ENCODE measurements at places on chromosomes 4 and X.

DNA sequence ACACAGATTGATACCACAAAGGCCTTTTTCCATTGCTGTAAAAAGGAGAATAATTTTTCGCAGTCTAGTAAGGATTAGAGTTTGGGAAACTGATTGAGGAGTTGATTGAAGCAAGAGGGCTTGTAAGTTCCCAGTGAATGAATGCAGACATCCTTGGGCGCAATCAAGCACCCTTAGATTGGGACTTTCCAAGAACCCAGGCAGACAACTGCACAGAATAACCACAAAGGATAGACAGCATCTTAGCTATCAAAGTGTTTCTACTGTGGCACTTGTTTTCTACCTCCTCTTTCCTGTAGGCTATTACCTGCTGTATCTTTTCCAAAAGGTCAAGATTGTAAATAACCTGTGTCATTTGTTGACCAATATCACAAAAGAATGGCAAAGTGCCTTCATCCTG lies 2.6 kb downstream of the COX18 start:
- DNase-seq, result no peak

- no peak for DNase-seq
Measured at GRCh38 chr4:55503169-55503568, 43.5 kb downstream of the CLOCK start.

DNA sequence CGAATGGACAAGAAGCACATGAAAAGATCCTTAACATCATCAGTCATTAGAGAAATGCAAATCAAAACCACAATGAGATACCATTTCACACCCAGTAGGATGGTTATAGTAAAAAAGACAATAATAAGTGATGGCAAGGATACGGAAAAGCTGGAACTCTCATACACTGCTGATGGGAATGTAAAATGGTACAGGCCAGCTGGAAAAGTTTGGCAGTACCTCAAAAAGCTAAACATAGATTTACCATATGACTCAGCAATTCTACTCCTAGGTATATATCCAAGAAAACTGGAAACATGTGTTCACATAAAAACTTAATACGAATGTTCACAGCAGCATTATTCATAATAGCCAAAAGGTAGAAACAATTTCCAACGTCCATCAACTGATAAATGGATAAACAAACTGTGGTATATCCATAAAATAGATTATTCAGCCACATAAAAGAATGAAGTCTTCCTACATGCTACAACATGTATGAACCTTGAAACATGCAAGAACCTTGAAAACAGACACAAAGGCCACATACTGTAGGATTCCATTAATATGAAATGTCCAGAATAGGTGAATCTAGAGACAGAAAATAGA lies 11.9 kb downstream of the RPS6KA3 start:
- no peak for DNase-seq

- DNase-seq, result no peak
Measured at GRCh38 chr4:39484582-39485272, 25.9 kb downstream of the LIAS start.

GRCh38 chrX:146754268-146754667 lies 55.3 kb upstream of the CXorf51B start:
- DNase-seq, result no peak

DNA sequence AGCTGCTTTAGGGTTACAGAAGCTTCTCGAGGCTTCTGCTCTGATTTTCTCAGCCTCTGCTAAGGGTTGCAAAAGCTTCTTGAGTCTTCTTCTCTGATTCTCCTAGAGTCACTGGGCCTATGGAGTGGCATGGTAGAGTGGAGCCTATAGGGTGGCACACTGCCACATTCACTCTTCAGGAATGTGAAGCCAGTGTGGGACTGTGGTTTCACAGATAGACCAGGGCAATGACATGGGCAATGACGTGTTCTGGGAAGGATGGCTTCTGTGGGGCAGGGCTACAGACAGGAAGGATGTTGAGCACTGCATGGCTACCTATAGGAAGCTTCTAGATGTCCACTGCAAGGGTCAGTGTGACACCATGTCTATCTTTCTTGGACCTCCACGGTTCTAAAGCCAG lies 11.0 kb upstream of the MAMLD1 start:
- no peak for DNase-seq

DNA sequence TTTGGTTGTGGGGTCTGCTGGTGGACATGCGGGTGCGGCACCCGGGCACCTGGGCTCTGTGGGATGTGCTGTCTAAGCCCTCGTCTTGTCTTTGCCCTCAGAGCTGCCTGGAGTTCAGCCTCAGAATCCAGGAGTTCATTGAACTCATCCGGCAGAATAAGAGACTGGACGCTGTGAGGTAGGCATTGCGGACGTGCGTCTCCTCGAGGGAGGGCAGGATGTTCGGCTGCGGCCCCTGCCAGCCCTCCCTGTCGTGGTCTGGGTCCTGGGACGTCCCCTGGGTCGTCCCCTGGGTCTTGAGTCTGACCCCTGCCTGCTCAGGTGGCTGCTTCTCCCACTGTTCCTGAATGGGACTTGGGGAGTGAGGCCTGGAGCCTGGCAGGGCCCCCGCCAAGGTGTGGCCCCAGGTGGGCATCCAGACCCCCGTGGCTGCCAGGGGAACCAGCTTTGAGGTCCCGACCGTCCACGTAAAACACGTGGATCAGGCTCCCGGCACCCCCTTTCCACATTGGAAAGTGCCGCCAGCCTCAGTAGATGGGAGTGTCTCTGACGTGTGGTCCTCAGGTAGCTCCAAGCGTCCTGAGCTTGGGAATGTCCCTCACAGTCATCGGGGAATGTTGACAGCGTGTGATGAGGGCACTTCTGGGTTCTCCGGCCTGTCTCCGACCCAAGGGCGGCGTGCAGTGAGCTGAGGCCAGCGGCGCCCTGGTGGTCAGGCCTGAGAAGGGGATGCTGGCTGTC lies 19.3 kb upstream of the UVSSA start:
- DNase-seq, result no peak

DNA sequence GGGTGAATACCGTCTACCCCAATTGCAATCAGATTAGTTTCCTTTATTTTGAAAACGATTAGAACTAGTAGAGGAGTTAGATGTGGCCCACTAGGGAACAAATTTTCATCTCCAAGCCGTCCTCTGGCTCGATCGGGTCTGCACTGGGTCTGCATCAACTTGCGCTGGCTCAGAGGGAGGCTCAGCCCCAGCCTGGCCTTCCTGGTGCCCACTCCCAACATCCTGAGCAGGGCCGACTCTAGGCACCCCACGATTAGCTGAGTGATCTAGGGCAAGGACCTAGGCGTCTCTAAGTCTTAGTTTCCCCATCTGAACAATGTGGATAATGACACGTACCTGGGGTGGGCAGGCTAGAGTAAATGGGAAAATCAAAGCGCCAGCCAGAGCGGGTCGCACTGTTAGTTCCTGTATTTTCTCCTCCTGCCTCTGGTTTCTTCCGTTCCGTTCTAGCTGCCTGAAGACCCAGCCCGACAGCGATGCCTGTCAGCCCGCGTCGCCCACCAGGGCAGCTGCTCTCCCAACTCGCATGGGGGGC lies 7.7 kb upstream of the HAND2 start:
- no peak for DNase-seq

DNA sequence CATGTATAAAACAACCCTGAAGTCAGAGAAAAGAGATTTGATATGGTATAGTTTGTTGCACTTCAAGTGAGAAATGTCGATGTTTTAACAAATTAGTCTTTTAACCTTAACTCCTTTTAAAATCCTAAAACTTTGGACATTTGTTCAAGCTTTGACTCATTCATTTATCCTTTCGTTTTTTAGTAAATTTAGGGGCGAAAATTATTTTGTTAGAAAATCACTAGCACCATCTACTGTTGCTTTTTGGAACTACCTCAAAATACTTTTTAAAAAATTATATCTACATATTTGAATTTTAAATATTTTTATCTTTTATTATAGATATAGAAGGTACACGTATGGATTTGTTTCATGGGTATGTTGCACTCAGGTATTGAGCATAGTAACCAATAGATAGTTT lies 165.1 kb upstream of the POF1B start:
- DNase-seq, result no peak

- DNase-seq, result no peak
Measured at GRCh38 chr4:109977854-109978501, 65.3 kb downstream of the EGF start.

- DNase-seq, result no peak
Measured at GRCh38 chrX:23993012-23993633, 33.9 kb downstream of the KLHL15 start.

- DNase-seq, result no peak
Measured at GRCh38 chr4:42636645-42636949, 20.3 kb downstream of the ATP8A1 start.

DNA sequence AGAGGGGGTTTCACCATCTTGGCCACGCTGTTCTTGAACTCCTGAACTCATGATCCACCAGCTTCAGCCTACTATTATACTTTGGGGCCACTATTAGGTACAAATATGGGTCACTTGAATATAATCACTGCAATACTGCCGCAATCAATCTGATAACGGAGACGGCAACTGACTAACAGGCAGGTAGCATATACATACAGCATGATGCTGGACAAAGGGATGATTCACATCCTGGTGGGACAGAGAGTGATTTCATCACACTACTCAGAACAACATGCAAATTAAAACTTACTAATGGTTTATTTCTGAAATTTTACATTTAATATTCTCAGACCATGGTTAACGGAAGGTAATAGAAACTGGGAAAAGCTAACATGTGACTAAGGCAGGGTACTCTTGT lies 10.9 kb downstream of the LRBA start:
- DNase-seq, result no peak

DNA sequence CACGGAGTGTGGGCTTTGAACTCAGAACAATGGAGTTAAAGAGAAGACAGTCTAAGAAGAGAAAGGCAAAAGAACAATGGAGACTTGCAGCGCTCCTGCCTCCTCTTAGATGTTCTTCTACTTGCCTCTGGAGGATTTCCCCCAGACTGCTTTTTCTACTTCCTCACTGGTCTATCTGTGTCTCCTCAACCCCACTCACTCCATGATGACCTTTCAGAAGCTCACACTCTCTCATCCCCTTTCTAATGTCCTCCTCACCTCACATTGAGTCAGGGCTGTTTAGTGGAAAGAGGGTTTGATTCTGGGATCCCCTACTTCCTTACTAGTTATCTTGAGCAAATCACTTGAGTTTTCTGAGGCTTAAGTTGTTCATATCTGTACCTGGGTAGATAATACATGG lies 12.2 kb upstream of the HERC6 start:
- no peak for DNase-seq

DNA sequence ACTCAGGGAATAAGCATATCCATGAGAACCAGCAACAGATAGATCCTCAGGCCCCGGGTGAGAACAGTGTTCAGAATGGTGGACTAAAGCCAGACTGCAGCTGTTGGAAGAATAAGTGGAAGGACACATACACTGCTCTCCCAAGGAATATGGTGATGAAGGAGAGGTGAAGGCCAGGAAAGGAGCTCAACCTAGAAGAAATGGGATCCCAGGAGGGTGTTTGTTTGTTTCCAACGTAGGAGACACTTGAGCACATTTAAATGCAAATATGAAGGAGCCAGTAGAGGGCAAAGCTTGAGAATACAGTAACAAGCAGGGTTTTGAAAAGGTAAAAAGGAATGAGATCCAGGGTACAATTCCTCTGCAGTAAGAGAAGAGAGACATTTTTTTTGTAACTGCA lies 42.4 kb upstream of the ATOH1 start:
- no peak for DNase-seq

GRCh38 chrX:13022926-13023325 lies 21.5 kb downstream of the FAM9C start:
- DNase-seq, result no peak

DNA sequence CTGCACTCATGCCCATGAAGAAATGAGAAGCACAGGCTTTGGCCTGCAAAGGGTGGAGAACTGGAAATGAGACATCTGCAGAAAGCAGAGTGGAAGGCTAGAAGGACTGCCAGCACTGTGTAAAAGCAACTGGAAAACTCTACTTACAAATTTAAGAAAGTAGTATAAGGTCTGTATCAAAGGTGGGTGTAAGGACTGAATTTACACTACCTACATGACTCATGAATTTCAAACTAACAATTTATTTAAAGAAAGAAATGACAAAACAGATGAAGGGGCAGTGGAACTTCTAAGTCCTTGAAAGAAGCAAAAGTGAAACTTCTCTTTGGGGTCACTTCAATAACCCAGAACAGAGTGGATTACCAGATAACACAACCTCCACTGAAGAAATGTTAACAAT lies 71.2 kb downstream of the SLC10A7 start:
- DNase-seq, result no peak

DNA sequence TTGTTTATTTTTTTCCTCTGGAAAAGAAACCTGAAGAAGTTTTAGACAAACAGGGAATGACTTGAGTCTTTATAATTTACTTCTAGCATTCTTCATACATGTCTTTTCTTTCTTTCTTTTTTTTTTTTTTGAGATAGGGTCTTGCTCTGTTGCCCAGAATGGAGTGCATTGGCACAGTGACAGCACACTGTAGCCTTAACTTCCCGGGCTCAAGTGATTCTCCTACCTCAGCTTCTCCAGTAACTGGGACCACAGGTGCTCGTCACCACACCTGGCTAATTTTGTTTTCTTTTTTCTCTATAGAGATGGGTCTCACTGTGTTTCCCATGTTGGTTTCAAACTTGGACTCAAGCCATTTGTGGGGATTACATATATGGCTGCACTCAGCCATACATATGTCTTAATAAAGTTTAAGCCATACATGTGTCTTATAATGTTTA lies 71.8 kb downstream of the RAPGEF2 start:
- DNase-seq, result no peak

DNA sequence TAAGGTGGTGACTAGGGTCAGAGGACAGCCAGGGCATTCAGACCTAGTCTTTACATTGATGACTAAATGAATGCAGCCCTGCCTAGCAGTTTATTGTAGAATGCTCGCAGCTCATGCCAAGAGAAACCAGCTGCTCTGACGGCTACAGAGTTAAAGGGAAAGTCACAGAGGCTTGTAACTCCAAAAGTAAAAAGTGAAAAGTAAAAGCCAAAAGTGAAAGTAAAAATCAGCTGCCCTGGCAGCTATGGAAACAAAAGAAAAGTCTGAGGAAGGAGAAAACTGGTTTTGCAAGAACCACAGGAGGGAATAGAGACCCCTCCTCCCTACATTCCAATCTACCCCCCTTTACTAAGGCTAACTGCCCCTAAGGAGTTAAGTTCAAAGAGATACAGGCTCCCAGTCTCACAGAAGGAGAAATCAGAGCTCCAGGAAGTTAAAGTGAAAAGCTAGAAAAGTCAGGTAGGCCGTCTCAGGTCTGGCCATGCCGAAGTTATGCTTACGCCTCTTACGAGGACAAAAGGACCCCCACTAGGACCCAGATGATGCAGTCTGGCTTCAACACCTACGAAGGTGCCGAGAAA lies 6.0 kb downstream of the GAGE10 start:
- DNase-seq, result no peak

DNA sequence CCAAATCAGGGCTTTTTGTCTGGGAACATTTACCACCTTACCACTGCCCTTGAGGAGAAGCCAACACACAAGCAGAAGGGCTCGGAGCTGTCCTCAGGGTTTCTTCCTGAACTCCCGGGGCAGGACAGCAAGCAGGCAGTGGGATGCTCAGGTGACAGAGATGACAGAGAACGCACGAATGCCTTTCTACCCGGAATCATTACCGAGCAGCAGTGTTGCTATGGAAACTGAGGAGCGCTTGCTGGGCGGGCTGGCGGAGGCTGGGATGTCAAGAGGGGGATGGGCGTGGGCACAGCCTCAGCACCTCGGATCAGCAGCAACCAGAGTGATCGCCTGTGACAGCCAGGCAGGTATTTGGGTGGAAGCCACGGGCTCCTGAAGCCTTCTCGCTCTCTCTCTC lies 17.8 kb downstream of the SSR4 start:
- no peak for DNase-seq
